ENCODE measurements at places on chromosomes 6 and 20.

- no peak for DNase-seq
These were observed 16.8 kb downstream of the USP45 start for GRCh38 chr6:99498421-99498820.

DNA sequence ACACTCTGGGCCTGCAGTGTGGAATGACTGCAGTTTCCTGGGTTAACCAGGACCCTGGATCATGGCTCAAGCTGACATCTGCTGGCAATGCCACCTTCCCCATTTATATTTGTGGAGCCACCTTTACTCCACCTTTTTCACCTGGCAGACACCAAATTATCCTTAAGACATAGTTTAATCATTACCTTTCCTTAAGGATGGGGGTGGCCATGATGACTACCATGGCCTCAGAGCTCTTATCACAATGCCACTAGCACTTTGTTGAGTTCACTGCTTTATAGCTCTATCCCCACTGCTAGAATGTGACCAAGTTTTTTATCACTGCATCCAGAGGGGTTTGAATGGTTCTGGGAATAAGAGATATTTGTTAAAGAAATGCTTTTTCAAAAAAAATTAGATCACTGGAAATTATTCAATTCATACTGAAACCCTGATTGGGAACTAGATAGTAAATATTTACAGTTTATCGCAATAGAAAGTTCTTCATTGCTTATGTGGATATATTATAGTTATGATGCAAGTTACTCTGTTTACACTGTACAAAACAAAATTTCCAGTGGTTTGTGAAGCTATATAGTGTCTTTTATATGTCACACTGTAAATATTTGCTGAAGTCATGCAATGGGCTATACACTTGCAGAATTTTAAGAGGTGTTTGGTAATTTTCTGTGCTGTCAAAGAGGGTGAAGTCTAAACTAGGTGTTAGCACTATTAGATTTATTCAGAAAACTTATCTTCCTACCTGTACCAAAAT lies 37.3 kb upstream of the IFNGR1 start:
- DNase-seq, result no peak

DNA sequence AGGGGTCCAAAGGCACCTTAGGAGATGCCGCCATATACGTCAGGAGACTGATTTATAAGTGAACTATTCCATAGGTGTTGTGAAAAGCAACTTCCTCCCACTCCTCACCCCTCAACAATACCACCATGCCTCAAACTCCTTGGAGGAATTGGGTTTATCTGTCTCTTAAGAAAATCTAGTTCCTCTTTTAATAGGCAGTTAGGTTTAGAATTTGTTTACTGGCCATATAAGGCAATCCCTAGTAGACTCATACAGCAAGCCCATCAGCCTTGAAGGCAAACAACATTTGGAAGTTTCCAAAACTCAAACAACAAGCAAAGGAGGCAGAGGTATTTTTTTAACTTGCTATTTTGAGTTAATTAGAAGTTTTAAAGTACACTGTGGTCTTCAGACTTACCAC lies 66.1 kb downstream of the PRND start:
- no peak for DNase-seq

DNA sequence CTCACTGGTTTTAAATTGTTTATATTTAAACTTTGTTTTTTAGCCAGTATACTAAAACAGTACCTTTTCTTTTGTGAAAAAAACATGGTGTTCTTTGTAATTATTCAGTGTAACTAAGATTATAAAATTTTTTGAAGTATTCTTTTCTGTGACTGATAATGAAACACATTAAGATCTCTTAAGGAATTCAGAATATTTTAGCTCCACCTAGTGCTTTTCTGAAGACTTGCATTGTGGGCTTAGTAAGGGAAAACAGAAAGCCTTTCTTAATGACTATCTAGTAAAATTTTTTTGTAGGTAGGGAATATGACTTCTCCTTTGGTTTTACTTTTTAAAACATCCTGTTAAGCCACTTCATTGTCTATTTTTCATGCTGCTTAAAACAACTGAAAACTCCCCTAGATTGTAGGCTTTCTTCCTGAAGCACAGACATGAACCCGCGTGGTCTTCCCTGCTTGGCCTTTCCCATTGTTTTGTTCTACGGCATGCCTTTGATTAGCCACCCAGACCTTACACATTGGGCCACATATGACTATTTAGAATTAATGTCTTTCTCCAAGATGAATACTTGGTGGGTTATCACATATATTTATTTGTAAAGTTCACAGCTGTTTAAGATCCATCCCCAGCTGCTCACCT lies 72.1 kb downstream of the AFDN start:
- DNase-seq, result no peak

DNA sequence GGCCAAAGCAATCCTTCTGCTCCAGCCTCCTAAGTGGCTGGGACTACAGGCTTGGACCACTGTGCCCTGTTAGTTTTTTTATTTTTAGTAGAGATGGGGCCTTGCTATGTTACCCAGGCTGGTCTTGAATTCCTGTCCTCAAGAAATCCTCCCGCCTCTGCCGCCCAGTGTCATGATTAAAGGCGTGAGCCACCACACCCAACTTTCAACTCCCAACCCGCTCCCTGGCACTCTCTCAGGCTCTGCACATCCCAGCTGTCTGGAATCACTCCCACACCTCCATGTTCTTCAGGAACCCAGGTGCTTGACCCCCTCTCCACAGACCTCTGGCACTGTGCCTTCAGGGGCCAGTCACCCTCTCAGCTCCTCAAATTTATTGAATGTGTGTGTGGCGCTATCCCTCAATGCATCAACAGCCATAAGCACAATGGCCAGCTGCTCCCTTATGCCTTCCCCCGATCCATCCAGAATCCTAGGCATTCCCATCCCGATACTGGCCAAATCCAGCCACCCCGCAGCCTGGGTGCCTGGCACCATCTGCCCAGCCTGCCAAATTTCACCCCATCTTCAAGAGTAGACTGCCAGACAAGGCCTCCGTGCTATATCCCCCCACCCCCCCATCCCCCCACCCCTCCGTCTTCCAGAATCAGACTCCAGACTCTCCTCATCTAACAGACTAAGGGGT lies 647 bp upstream of the POU5F1 start:
- no peak for DNase-seq

GRCh38 chr20:12051206-12052163 lies 133.8 kb downstream of the BTBD3 start:
- DNase-seq, result no peak

GRCh38 chr6:169854813-169855212 lies 103.4 kb downstream of the ERMARD start:
- DNase-seq, result no peak

DNA sequence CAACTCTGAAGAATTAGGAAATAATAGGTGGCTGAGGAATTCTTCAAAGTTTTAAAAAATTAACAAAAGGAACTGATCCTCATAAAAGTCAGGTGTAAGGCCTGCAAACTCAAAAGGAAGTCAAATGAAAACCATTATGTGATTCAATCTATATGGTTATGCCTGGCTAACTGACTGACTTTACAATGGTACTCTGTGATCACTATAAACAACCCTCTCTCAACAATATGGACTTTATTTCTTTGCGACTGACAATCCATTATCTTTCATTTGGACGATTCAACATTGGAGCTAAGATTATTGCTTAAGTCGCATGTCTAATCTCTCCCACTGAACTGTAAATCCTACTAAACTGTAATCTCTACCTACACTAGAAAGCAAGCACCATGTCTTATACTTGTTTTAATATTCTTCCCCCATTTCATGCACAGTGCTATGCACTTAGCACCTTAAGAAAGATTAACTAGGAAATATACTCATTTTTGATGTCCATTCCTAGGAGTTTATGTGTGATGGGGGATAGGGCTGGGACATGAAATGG lies 1.4 kb downstream of the STK38 start:
- no peak for DNase-seq

DNA sequence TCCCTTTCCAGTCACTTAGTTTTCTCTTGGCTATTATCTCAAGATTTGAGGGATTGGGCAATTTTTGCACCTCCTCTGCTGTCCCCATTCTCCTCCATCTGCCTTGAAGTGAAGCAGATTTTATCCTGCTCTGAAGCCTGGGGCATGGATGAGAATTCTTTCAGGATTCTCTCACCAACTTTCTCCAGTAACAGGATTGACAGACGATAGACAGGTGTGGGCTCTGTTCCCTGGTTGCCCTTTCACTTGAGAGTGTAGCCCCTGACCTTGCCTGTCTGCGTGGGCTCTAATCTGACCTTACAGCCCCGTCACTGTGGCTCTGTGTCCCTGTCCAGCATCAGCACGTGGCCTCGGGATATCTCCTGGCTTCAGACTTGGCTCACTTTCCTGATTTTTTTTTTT lies 27.1 kb downstream of the CDYL start:
- DNase-seq, result no peak

DNA sequence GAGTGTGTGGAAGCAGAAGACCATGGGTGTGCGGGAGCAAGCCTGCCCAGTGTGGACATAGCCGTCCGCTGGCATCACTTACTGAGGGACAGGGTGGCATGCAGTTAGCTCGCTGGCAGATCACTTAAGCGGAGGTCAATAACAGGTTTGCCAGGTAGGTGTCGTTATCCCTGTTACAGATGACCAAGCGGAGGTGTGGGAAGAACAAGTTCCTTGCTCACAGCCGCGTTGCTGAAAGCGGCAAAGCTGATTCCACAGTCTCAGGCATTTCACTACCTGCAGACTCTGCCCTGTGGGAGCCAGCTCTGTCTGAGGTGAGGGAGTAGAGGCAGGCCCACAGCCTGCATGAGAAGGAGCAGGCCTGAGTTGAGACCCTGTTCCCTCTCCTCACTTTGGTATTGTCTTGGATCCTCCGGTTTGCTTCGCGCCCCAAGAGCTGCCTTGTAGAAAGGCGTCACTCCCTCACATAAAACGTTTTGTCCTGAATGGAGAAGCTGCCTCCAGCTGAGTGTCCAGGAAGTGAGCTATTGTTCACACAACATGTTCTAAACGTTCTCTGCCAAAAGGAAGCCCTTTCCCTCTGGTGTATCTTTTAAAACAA lies 96.9 kb downstream of the TCP11 start:
- DNase-seq, result no peak

GRCh38 chr6:113856625-113857555 lies at the start of gene MARCKS:
Gene MARCKS (plus strand): TSS chr6:113857345. CDS start chr6:113857746, 401 bp downstream.
- DNase-seq, result no peak
